Upper lobe of right lung (tissue), 1 donor: ENCODE measurements at places on chromosomes 1 and 21. TPM values are rescaled to one million over a fixed set of nuclear protein-coding genes. Genes with fewer than 3 reads are reported as not detected.

Gene KRTAP13-3
- not detected for total RNA-seq

Gene TTC13
- 18.6 TPM for total RNA-seq

Gene DDAH1
- 51.3 TPM for total RNA-seq

Gene TTLL10
- not detected for total RNA-seq

Gene LENEP
- not detected for total RNA-seq

Gene F13B
- total RNA-seq: not detected

Gene EDN2
- total RNA-seq: not detected

Gene SH2D2A
- total RNA-seq: 3.8 TPM

Gene FAAH
- total RNA-seq: 30.9 TPM
